MG63 (cell line): ENCODE measurements at places on chromosomes 6 and 20. TPM values are rescaled to one million over a fixed set of nuclear protein-coding genes. Genes with fewer than 3 reads are reported as not detected.

DNA sequence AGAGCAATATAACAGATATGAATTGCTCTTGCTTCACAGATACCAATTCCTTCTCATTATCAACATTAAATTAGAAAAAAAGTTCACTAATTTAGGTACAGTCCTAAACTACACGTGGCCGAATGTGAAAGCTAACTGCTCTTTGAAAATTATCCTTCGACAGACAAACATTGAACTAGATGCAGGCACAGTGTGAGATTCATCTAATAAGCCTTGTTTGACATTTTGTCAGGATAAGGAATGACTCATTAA is 1.1 kb downstream of the FAM184A start:
- no peak for DNase-seq

DNA sequence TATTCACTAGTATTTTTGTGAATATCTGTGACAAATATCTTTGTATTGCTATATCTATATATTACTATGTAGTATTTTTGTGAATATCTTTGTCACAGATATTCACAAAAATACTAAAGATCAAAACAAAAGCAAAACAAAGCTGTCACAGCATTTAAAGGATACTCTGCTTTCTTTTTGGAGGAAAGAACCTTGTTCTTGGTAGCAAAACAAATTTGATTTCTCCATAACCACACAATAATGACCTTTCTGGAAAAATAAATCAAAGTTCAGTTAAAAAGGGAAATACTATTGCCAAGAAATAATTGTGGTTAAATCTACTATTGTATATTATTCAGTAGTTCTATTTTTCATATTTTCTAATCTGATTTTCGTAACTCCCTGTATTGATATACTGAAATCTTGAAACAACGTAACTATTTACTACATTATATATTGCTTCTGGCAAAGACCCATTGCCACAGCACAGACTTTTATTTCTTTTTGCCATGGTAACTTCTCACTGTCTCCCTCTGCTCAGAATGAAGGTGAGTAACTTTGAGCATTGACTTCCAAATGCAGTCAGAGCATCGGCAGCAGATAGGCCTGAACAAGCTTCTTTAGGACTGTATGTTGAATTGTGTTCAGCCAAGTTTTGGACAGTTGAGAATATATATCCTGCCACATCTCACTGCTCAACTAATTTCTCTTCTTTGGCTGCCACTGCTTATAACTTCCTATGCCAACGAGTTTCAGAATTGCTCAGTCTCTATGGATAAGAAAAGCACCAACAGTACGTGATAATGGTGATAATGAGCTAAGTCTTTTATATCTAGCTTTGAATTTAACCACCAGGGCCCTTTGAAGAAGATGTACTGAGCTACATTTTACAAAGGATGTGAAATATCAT is 1097.2 kb upstream of the GJE1 start:
- DNase-seq: no peak

DNA sequence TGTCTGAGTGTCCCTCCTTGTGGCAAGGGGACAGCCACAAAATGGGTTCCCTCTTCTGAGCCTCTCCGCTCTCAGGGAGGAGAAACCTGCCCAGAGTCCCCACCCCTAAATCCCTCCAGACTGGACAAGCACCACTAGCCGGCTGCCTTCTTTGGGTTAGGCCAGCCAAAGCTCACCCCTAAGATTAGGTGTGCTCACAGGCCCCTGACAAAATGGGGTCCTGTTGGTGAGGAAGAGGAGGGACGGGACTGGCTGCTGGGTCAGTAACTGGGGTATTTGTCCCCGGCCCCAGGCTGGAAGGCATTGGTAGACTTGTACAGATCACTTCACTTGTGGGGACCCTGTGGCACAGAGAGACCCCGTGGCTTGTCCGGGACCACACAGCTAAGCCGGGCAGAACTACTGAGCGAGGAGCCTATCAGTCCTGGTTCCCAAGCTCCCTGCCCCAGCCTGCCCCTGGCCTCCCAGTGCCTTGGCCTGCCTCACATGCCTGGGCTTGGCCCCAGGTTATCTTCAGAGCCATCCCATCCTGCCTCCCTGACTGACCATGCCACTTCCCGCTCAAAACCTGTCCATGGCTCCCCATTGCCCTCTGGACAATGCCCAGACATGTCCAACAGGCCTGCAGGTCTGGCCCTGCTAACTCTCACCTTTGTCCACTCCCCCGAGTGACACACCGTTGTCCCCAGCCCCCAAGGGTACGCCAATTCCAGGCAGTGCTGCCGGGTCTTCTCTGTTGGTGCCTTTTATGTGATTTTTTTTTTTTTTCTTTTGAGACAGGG is 10.5 kb upstream of the AVP start:
- no peak for DNase-seq

- DNase-seq: no peak
Measured at GRCh38 chr6:402901-403658, 11.5 kb downstream of the IRF4 start.

Gene WFDC2
- not detected in 2 replicates for total RNA-seq

Gene LRRC73
- 0.10 TPM in 1 of 2 replicates, not detected in the other for total RNA-seq

- DNase-seq: no peak
Measured at GRCh38 chr20:676315-676937, 824 bp upstream of the SCRT2 start.

DNA sequence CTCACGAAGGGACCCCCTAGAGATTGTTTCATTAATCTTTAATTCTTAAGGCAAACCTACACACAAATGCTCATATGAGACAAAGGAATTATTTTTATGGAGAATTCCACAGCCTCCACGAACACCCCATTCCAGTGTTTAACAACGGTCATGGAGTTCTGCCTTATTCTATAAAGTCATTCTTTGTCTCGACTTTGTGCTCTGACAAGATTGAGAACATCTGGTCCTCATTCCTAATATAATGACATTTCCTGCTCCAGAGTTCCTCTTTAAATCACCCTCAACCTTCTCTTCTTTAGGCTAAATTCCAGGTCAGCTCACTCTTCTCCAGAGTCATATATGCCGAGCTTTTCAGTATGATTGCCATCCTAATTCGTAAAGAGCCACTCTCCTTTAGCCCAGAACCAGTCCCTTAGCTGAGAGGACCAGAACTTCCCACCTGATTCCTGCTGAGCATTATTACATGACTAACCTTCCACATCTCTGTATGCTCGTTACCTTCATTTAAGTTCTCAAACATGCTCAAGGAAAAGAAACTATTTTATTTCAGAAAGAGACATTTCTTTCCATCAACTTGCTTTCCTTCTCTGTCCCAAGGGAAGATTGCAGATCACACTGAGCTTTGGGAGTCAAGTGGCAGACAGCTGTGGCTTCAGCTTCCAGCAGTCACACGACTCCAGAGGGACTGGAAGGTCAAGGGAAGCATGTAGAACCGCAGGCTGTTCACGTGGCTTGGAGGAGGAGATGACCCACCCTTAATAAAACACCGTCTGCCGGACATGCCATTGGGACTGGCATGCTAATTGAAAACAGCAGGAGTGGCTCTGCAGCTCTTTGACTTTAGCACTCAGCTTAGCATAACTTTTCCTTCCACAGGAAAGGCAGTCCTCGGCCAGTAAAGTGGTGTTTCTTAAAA is 467.1 kb upstream of the HSF2 start:
- peak; percentile 82 for DNase-seq

Gene HCK
- not detected in 2 replicates for total RNA-seq

Gene PRR18
- total RNA-seq: 0.05 and 1.3 TPM in 2 replicates

- peak; percentile 60 for DNase-seq
Measured at GRCh38 chr20:13930281-13930680, 60.1 kb downstream of the SEL1L2 start.

DNA sequence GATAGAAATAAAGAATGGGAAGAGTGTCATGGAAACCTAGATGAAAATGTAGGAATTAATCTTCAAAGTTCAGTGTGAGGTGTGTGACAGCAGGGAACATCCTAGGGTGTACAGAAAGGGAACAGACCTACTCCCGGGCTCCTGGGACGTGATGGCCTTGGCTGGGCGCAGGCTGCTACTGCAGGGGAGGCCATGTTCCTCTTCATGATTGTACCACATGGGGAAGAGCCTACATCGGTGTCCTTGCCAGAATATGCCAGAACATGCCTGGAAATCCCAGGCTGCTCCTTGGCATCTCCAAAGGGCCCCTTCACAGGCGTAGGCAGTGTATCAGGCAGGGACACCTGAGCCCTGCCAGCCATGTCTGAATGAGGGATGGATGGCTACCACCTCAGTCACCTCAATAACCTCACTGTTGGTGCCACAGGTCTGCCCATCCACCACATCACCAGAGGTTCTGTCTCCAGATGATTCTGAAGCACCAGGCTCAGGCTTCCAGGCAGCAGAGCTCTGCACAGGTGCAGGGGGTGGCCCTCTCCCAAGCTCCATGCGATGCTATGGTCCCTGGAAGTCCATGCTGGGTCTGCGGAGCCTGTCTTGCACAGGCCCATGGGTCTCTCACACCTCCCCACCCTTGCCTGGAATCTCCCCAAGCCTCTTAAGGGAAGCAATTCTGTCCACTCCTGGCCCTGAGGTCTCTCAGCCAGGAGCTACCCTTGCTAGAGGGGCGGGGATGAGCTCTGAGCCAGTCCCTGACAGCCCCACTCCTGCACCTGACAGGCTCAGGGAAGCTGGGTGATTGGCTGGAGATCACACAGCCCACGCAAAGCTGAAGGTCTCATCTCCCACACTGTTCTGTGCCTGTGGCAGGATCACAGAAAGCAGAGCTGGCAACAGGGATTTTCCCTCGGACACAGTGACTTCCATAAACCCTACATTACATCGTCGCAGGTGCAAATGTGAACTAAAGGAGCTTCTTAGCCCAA is 20.2 kb downstream of the RAMACL start:
- DNase-seq: no peak

DNA sequence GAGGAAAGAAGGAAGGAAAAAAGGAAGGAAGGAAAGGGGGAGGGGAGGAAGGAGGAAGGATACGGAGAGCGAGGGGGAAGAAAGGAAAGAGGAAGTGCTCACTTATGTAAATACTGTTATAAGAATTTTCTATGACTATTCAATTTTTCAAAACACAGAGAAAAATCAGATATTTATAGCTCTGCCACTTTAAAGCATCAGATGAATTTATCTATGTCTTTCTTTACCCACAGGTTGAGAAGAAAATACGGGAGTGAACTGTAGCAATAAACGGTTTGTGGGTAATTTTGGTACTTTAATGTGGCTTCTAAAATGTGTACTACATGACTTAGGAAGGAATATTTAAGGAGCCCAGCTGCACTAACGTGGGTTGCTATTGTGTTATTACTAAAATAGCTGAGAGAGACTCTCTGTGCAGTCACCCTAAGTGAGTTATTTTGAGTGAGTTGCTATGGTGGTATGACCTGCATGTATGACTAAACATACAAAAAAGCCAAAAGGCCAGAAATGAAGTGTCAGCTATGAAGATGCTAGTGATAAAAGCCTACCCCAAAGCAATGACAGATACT is 225.5 kb downstream of the SOD2 start:
- DNase-seq: no peak

Gene ZNF831
- total RNA-seq: not detected in 2 replicates

- no peak for DNase-seq
Measured at GRCh38 chr6:63881791-63882190, 246.2 kb downstream of the PHF3 start.

GRCh38 chr6:42502127-42502526 is 50.4 kb upstream of the TRERF1 start:
- no peak for DNase-seq

DNA sequence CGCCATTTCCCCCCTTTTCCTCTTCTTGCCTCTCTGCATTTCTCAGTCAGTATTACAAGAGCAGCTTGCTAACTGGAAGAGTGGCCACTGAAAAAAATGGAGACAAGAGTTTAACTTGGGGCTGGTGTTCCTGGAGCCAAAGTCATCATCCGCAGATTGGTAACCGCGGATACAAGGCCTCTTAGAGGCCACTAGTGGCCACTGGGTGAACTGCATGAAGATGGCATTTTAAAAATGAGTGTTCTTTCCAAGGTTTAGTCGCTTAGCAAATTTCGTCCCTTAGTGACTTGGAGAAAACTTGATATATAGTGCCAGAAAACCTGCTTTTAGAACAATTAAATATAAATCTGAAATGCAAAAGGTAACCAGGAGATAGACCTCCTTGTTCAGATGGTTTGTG is 4.8 kb downstream of the F13A1 start:
- peak; percentile 8 for DNase-seq

Gene SMLR1
- not detected in 2 replicates for total RNA-seq

Gene SIRPB2
- not detected in 2 replicates for total RNA-seq

Gene IL22RA2
- not detected in 2 replicates for total RNA-seq

- DNase-seq: peak; percentile 79
Measured at GRCh38 chr6:37171970-37172812, 2.2 kb downstream of the PIM1 start.

DNA sequence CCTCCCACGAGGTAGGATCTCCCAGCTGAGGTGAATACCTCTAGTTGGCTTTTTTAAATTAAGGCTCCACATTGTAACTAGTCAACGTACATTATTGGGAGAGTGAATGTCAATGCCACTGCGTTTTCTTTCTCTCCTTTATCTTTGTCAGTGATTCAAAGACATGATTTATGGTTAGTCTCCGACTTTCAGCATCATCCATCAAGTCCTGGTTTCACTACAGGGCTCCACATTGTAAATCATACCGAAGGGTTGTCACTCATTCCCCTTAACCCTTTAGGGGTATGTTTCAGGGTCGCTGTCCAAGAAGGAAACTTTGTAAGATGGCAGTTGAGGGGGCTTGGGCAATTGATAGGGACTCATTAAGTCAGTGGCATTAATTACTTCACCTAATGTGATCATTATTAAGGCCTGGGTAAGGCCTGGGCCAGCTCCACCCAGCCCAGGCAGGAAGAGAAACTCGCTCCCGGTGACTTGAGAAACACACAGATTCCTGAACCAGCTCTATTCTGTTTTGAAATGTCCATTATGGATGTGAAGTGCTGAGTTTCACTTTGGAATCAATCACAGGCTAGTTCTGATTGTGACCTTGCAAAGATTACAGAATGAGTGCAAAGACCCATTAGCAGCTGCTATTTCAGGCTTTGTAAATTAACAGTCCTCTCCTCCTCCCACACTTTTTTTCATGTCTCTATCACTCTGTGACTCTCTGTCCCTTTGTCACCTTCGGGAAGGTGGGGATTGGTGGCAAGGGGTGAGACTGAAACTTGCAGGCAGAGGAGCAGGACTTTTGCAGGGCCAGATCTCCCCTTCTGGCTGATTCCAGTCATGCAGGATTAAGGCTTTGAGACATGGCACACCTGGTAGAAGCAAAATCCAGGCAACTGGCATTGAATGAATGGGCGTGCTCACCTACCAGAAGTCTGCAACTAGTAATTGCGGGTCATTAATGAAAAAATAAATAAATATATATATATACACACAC is 222.4 kb downstream of the TSHZ2 start:
- DNase-seq: no peak

DNA sequence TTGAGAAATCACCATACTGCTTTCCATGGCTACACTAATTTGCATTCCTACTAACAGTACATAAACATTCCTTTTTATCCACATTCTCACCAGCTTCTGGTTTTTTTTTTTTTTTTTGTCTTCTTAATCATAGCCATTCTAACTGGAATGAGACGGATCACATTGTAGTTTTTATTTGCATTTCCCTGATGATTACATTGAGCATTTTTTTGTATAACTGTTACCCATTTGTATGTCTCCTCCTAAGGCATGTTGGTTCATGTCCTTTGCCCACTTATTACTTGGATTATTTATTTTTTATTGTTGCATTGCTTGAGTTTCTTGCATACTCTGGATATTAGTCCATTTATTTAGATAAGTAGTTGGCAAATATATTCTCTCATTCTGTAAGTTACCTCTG is 258.0 kb downstream of the MEI4 start:
- DNase-seq: no peak

GRCh38 chr6:15574486-15574885 is 88.3 kb downstream of the DTNBP1 start:
- DNase-seq: no peak

- peak; percentile 22 for DNase-seq
Measured at GRCh38 chr20:57618091-57618763, 2.0 kb downstream of the ZBP1 start.

- no peak for DNase-seq
Measured at GRCh38 chr20:64182146-64182865, 18.1 kb downstream of the MYT1 start.
